ENCODE measurements at places on chromosomes 7 and 10.

DNA sequence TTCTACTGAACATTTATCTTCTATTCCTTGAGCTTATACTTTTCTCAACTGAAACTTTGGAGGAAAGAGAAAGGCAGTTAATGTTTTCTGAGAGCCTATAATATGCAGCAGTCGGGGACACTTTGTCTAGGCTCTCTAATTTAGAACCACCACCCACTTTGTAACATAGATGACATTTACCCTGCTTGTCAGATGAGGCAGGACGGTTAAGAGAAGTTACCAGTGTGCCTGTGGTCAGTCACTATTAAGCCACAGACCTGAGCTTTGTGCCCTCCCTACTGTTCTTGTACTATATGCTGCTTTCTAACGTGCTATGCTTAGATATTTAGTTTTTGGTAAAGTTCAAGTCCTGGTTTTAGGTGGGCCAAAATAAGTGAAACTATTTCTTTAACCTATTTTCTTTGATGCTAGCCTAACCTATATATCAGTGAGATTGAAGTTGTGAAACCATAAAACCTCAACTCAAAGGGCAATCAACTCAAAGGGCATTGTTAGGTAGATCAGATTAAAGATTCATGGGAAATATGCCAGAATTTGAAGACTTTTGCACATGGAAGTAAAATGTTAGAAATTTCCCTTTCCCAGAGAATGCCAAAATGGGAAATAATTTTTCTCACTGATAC, 156.5 kb upstream of the AGR3 start:
- no peak for DNase-seq

DNA sequence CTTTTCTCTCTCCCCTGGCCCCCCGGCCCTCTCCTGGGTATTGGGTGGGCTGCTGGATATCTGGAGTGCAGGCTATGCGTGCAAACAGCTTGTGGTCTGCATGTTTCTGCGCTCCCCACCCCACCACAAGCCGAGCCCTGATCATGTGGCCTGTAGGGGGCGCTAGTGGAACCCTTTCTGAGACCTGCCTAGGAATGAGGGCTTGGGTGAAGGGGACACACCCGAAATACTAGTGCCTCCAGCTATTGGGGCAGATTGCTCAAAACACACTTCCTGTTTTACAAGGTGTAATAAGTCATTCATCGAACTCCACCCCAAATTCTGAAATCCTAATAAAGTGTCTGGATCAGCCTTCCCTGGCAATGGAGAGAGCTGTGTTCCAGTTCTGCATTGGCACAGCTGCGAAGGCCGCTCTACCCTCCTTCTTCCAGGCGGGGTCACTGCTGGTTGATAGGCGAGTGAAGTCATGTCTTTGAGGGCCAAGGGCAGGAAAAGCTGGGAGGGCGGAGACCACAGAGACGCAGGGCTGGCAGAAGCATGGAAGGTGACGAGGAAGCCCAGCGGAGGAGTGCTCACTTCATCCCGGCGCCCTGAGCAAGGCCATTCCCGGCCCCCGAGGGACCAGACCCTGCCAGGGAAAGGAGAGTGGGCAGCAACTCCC, 19.8 kb upstream of the PRRT4 start:
- DNase-seq: no peak

- no peak for DNase-seq
Measured at GRCh38 chr10:25024528-25024927, 8.1 kb downstream of the THNSL1 start.

DNA sequence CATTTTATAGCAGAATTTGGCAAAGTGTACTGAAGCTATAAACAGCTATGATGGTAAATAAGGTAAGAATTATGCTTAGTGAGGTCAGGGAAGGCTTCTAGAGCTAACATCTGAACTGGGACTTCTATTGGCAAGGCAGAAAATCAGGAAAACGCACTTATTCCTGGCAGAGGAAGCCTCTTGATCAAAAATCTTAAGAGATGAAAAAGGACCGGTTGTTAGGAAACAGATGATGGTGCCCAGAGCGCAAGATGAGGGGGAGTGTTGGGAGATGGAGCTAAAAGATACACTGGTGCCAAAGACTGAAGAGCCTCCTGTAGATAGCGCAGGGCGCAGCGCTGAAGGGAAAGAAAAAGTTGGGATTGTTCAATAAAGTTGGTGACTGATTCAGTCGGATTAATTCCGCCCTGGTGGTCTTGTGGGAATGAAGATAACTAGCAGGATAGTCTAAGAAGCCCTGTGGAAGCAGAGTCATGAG, 550 bp upstream of the CALU start:
- no peak for DNase-seq

- DNase-seq: no peak
Measured at GRCh38 chr10:11668847-11669610, 57.6 kb upstream of the USP6NL start.

DNA sequence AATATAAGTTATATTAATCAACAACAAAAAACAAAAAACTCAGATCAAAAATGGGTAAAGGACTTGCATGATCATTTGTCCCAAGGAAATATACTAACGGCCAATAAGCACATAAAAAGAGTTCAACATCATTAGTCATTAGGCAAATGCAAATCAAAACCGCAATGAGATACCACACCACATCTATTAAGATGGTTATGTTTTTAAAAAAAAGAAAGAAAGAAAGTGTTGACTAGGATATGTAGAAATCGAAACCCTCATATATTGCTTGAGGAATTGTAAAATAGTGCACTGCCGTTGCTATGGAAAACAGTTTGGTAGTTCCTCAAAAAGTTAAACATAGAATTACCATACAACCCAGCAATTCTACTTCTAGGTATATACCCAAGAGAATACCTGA, 39.4 kb upstream of the CTNNA3 start:
- no peak for DNase-seq

DNA sequence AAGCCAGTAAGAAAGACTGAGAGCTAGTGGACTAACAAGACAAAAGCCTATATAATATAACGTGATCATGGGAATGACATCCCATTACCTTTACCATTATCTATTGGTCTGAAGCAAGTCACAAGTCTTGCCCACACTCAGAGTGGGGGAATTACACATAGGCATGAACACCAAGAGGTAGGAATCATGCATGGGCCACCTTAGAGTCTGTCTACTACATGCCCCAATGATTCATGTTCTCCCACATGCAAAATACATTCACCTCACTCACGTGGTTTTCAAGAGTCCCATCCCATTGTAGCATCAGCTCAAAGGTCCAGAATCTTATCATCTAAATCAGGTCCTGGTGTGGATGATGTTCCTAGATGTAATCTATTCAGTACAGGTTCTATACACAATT, 29.4 kb downstream of the DNAJC9 start:
- DNase-seq: no peak

GRCh38 chr7:12572941-12573575, 2.5 kb downstream of the SCIN start:
- DNase-seq: no peak

DNA sequence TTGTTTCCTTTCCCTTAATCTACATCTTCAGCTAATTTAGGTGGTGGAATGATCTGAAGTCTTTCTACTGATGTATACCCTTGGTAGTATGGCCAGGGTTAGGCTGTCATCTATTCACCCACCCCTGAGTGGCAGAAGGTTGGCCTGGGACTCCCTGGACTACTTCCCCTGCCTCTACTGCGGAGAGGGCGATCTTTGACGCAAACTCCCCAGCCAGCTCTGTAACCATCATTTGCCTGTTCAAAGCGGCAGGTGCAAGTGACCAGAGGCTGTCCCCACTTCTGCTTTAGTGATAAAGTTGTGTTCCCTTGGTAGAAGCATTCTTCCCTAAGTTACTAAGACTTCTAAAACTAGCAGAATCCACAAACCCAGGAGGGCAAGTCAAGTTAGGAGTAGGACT, 70.8 kb upstream of the UNC5B start:
- no peak for DNase-seq

GRCh38 chr10:44971434-44971833, 7.2 kb downstream of the DEPP1 start:
- no peak for DNase-seq

GRCh38 chr7:49229246-49229645, 304.9 kb downstream of the CDC14C start:
- DNase-seq: no peak

DNA sequence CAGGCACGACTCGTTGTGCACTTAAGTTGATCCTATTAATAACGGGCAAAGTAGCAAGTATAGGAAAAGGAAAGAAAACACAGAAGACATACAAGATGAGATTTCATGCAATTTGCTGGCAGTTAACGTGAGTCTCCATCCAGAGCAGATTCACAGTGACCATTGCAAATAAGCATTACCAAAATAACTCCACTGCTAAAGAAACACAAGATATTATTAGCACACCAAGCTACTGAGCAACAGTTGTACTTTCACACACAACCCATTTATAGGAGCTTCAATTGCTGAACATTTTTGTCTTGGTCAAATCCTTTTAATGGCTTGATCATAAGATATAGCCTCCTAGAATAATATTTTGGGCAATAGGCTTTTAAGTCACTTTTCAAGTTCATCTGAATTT, 187.7 kb upstream of the HGF start:
- DNase-seq: no peak

DNA sequence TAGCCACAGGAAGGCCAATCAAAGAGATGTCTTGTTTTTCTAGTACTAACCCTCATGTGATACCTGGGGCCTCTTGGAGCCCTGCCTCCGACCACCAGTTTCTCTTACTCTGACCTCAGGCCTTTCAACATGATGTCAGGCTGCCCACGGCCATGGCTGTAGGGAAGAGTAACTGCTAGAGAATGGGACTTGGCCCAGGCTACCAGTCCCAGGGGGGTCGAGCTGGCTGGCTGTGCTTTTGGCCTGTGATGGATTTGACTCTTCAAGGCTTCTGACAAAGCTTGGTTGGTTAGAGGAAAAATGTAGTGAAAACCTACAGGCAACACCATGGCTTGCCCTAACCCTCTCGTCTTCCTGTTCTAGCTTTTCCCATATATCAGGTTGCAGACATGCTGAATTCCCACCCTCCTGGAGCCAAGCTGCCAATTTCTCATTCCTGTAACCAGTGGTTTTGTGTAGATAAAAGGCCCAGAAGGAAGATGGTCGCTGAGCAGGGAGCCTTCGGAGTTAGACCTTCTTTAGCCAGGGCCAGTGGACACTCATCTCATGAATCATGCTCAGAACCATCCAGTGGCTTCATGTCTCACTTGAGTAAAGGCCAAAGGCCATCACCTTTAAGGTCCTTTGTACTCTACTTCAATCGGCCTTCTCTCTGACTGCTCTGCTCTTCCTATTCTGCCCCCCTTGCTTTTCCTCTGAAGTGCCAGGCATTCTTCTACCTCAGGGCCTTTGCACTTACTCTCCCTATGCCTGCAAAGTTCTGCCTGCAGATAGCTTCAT, 19.7 kb downstream of the SUFU start:
- DNase-seq: no peak

DNA sequence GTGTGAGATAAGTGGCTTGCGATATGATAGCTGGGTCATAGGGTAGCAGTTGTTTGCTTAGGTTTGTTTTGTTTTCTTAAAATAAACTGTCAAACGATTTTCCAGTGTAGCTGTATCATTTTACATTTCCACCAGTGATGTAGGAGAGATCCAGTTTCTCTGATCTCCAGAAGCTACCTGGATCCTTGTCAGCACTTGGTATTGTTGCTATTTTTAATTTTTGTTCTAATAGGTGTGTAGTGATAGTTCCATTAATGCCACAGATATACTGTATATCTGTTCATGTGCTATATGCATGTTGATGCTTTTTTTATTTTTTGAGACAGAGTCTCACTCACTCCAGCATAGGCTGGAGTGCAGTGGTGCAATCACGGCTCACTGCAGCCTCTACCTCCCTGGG, 44.4 kb downstream of the GOLGA7B start:
- DNase-seq: no peak

DNA sequence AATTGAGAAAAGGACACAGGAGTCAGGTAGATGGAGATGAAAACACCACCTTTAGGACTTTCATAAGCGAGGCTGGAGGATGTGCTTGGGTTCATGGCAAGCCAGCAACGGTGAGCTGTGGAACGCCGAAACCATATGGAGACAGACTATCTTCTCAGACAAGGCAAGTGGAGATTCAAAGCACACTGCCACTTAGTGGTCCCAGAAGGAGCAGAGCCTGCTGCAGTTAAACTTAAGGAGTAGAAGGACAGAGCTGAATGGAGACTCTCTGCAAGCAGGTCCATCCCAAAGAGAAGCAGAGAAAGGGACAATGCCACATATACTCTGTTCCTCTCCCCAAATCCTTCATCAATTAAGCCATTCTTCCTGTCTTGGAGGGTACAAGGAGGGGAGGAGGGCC, 236.3 kb upstream of the HABP2 start:
- no peak for DNase-seq

GRCh38 chr10:46224414-46224682, 62.4 kb upstream of the ANTXRL start:
- DNase-seq: no peak

- no peak for DNase-seq
Measured at GRCh38 chr7:2017914-2018568, 214.7 kb downstream of the MAD1L1 start.

DNA sequence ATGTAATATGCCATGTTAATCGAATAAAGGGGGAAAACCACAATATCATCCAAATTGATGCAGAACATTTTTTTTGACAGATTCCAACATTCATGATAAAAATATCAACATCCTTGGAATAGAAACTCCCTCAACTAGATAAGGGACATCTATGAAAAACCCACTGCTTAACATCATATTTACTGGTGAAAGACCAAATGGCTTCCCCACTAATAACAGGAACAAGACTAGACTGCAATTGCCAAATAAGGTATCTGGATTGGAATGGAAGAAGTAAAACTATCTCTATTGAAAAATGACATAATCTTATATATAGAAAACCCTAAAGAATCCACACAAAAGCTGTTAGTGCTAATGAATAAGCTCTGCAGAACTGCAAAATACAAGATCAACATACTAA, 27.8 kb downstream of the SMURF1 start:
- DNase-seq: no peak

DNA sequence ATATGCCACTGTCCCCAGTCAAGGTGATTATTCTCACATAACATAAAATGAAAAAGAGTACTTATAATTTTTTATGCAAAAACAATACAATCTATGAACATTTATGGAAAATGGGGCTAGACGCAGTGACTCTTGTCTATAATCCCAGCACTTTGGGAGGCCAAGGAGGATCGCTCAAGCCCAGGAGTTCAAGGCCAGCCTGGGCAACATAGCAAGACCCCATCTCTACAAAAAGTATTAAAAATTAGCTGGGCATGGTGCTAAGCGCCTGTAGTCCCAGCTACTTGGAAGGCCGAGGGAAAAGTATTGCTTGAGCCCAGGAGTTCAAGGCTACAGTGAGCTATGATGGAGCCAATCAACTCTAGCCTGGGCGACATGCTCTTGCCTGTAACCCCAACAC, 14.5 kb upstream of the ANAPC16 start:
- DNase-seq: no peak

- DNase-seq: no peak
Measured at GRCh38 chr10:23610626-23611307, 171.9 kb downstream of the OTUD1 start.

GRCh38 chr10:122474131-122474818, 12.9 kb downstream of the HTRA1 start:
- no peak for DNase-seq

GRCh38 chr7:28276298-28276697, 95.7 kb upstream of the JAZF1 start:
- no peak for DNase-seq

All from T follicular helper cell (primary cell).